Renal cortical epithelial cell (primary cell): ENCODE measurements at places on chromosomes 5 and 9. TPM values are rescaled to one million over a fixed set of nuclear protein-coding genes. Genes with fewer than 3 reads are reported as not detected.

DNA sequence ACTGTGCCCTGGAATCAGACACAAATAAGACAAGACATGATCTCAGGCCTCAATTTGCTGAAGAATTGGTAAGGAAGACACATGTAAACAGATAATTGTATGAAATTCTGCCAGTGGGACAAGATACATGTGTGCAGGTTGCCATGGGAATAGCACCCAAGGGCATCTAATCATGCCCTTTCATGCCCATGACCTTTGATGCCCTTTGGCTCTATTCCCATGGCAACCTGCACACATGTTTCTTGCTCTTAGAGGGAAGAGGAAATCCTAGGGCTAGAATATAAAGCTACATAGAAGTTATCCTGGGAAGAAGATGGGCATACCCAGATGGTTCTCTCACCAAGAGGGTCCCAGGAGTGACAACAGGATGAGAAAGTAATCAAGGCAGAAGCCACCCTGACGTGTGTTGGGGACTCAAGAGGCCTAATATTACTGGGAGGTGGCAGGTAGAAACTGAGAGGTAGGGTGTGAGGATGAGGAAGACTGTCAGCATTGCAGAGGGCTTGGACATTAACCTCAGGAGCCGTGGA, 34.4 kb downstream of the P4HA2 start:
- DNase-seq: no peak

Gene MROH2B
- total RNA-seq: not detected in 2 replicates

Gene ANKRD18B
- 7.3 and 13.8 TPM in 2 replicates for total RNA-seq

DNA sequence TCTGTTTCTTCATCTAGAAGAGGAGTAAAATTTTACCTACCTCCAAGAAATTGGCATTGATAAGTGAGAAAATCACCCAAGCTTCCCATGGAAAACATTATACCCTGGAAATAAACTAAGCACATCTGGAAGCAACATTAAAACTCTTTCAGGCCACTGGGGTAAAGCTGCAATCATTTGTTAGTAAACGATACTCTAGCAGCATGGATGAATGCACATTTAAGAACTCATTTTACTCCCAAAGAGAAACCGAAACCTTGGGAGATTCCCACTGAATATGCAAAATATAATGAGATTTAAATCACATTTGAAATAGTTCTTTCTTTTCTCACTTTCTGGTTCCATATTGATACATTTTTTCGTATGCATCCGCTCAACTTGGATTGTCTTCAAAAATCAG, 467.5 kb downstream of the EFNA5 start:
- peak; percentile 33 for DNase-seq

Gene NPR3
- 2.8 and 16.0 TPM in 2 replicates for total RNA-seq

DNA sequence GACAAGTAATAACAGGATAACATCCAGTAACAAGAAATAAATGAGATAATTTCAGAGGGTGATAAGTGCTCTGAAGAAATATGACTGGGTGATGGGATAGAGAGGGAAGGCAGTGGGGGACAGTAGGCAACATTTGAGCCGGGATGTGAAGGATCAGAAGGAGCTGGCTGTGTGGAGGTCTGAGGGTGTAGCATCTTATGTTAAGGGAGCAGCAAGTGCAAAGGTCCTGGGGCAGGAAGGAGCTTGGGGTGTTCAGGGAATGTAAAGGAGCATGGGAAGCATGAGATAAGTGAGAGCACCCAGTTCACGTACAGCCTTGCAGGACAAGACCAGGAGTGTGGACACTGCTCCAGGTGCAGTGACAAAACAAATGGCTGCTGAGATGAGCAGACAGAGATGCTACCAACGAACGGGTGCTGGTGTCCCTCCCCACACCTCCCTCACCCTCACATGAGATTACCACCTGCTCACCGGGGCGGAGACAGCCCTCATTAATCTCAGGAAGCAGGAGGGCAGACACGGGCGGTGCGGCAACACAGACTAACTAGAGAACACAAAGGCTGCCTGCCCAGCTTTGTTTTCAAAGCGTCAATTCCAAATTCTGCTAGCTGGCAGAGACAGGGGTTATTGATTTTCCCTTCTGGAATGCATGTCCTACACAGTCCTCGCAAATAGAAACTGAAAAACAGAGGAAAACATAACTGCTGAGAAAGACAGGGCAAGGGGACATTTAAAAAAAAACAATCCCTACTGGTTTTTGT, 298.1 kb upstream of the PANK3 start:
- no peak for DNase-seq

- DNase-seq: no peak
These were observed at the start of gene PCDHGA5 for GRCh38 chr5:141363952-141364660. Gene PCDHGA5, plus strand, starts transcription at chr5:141364162. Its CDS starts 169 bp downstream, at chr5:141364331.

Gene PTPRD
- total RNA-seq: 38.2 and 85.4 TPM in 2 replicates

Gene TRIM52
- total RNA-seq: 1.9 and 13.6 TPM in 2 replicates
